ENCODE measurements at places on chromosomes 3 and 15.

DNA sequence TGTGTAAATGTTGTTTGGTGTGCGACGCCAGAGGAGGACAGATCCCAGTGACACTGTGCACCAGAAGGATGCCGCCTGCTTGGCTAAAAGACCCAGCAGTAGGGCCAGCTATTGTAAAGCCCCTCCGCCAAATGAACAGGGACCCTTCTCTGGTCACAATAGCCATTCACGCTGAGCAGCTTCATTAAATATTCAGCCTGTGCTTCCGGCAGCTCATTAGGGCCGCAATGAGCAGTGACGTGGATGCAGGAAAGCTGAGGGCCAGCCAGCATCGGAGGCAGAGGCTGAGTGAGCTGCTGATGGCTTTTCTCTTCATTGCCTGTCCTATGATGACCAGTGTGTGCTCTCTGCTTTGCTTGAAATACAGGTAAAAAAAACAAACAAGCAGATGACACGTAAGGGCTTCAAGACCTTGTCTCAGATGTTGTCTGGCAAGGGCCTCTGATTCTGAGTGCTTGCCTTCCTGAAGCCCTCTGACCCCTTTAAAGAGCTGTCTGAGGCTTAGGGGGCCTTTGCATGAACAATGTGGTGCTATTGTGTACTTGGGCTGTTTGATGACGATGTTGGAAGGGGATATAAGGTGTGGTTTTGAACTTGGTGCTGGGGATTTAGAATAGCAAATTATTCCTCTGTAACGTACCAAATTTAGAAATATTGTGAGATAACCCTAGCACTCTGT lies 130.4 kb downstream of the FEZF2 start:
- DNase-seq, result no peak

DNA sequence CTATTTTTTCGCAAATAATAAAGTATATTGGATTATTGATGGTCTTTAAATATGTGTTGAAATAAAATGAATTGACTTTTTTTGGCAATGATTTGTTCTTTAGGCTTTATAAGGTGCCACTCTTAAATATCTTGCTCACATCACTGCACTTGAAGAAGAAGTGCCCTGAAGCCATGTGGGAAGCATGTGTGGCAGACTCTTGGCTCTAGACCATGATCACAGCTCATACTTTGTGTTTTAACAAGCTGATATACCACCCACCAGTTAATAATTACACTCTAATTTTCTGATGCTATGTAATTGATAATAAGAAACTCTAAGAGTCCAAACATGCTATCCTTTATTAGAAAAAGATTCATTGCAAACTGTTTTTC lies 52.1 kb upstream of the TGFBR2 start:
- no peak for DNase-seq

- DNase-seq, result no peak
Observed at GRCh38 chr15:86852741-86853140, 773.1 kb downstream of the AGBL1 start.

DNA sequence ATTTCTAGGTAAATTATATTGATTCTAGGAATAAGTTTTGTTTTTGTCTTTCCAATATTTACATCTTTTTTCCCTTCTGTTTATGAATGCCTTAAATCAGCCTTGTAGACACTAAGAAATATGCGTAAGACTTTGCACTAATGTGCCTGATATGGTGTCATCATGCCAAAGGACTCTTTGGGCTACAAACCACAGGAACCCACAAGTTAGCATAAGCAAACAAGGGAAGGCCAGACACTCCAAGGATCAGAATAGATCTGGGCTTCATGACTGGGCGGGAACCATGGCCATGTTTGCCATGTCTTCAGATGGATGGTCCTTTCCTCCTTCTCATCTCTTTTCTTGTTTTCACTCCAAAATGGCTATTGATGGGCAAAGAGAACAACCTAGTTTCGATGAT lies 242.2 kb upstream of the CHRNA7 start:
- no peak for DNase-seq

GRCh38 chr15:58081891-58082290 lies 16.4 kb upstream of the ALDH1A2 start:
- DNase-seq, result no peak

All from cortex of kidney (tissue), 1 donor.